ENCODE measurements at places on chromosomes 11 and 22. TPM values are rescaled to one million over a fixed set of nuclear protein-coding genes. Genes with fewer than 3 reads are reported as not detected.
A peak's percentile ranks its signal among the peaks of the same experiment; 100 is the strongest.

- DNase-seq: peak; percentile 98
- H3K36me3 ChIP-seq: no peaks in the 10 kb centered on the region
- H3K27me3 ChIP-seq: no peaks in the 10 kb centered on the region
- peak within 1 kb of the TSS; percentile 97 for H3K4me3 ChIP-seq
- H3K27ac ChIP-seq: peak within 1 kb of the TSS; percentile 32
- H3K4me1 ChIP-seq: peaks cover 24% of the 10 kb centered on the region
These were observed at the start of gene SIDT2 for GRCh38 chr11:117178210-117179034. Gene SIDT2 (plus strand): TSS chr11:117178743. CDS start chr11:117179264, 521 bp downstream.

Gene FAM118A
- total RNA-seq: 19.6 TPM

DNA sequence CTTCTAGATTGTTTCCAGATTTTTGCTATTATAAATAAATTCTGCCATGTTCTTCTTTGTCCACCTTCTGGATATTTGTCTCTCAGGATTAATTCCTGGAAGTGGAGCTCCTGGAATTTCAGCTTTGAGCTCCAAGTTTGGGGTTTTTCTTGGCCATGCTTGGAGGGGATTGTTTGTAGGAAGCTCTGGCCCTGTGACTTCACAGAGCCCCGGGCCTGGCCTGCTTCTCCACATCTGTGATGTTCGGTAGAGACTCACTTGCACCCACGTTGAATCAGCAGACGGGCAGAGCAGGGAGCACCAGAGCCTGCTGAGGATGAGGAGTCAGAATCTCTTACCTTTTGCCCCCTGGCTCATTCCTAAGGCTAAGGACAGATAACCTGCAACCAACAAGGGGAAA lies 35.7 kb downstream of the LRRC32 start:
- H3K4me3 ChIP-seq: no peak overlapping the region
- DNase-seq: no peak
- H3K4me1 ChIP-seq: no peaks in the 10 kb centered on the region
- H3K27me3 ChIP-seq: peaks cover 24% of the 10 kb centered on the region
- no peaks in the 10 kb centered on the region for H3K36me3 ChIP-seq

GRCh38 chr11:32400670-32401369 lies 34.5 kb downstream of the WT1 start:
- H3K4me3 ChIP-seq: no peak overlapping the region
- no peaks in the 10 kb centered on the region for H3K27me3 ChIP-seq
- no peak for DNase-seq
- H3K27ac ChIP-seq: no peak overlapping the region
- no peaks in the 10 kb centered on the region for H3K36me3 ChIP-seq
- H3K4me1 ChIP-seq: no peaks in the 10 kb centered on the region

GRCh38 chr11:68687311-68687710 lies 3.0 kb downstream of the GAL start:
- no peak overlapping the region for H3K4me3 ChIP-seq
- H3K36me3 ChIP-seq: no peaks in the 10 kb centered on the region
- H3K4me1 ChIP-seq: peaks cover 3% of the 10 kb centered on the region
- H3K27me3 ChIP-seq: peaks cover 20% of the 10 kb centered on the region

Gene NFAM1
- 0.11 TPM for total RNA-seq

DNA sequence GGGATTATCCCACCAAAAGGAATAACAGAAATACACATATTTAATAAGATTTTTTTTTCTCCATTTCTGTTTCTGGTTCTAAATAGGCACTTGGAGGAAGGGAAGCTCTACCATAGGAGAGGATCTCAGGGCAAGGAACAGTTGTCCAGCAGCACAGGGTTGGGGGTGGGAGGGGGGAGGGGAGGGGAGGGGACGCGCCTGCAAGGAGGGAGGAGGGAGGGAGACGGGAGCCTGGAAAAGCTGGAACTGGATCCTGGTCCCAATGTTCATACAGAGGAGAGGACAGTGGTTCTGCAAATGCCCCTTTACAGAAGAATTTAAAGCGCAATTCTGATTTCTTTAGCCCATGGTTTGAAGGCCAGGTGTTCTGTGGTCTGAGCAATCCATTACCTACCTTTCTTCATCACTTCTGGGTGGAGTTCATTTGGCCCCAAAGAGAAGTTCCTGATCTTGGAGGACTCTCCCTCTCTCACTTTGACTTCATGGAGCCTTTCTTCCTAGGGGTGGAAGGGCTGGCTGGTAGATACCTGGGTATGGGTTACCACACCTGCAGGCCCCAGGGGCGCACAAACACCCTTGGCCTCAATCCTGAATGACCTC lies 348.9 kb upstream of the NCAM1 start:
- no peak for DNase-seq
- no peak overlapping the region for H3K4me3 ChIP-seq
- H3K36me3 ChIP-seq: no peaks in the 10 kb centered on the region
- H3K27ac ChIP-seq: no peak overlapping the region
- peaks cover 4% of the 10 kb centered on the region for H3K27me3 ChIP-seq

Data from PC-3 (cell line).